ENCODE measurements at places on chromosomes 1 and 21.

DNA sequence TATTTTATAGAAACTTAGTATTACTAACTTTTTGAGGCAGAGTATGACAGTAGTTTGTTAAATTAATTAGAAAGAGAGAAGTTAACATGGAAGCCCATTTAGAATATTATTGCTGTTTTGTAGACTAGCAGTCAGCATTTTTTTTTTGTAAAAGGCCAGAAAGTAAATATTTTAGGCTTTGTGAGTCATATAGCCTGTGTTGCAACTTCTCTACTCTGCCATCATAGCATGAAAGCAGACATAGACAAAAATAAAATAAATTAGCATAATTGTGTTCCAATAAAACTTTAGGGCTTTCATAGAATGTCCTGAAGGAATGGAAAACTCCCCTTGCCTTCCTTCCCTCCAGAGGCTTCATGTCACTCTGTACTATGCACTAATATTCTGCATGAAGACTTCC is 12.3 kb upstream of the RGS4 start:
- no peak for DNase-seq

- no peak for DNase-seq
Observed at GRCh38 chr1:65297706-65298105, 11.6 kb upstream of the DNAJC6 start.

- no peak for DNase-seq
Observed at GRCh38 chr1:175287377-175287776, 94.8 kb upstream of the KIAA0040 start.

DNA sequence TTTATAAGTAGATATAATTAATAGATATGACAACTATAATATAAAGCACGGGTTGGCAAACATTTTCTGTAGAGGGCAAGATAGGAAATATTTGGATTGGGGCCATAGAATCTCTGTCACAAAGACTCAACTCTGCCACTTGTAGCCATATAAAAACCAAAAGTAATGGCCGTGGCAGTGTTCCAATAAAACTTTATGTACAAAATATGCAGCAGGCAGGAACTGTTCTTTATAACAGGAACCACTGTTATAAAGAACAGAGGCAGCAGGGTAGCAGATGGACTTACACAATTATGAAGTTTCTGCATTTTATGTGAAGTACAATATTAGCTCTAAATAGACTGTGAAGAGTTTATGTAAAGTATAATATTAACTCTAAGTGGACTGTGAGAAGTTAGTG is 16.9 kb upstream of the QSOX1 start:
- no peak for DNase-seq

DNA sequence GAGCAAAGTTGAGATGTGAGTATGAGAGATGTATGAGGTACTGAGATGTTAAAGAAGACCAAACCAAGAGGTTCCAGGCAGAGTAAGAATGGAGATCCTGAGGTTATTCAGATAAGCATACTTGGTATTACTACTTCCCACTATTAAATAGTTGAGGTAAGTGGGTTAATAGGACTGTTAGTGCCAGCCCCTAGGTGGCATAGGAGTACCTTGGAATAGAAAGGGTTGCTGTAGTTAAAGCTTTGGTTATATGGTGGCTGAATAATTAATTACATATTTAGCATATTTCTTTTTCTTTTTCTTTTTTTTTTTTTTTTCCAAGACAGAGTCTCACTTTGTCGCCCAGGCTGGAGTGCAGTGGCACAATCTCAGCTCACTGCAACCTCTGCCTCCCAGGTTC is 397.9 kb upstream of the TMPRSS15 start:
- peak; percentile 6 for DNase-seq

DNA sequence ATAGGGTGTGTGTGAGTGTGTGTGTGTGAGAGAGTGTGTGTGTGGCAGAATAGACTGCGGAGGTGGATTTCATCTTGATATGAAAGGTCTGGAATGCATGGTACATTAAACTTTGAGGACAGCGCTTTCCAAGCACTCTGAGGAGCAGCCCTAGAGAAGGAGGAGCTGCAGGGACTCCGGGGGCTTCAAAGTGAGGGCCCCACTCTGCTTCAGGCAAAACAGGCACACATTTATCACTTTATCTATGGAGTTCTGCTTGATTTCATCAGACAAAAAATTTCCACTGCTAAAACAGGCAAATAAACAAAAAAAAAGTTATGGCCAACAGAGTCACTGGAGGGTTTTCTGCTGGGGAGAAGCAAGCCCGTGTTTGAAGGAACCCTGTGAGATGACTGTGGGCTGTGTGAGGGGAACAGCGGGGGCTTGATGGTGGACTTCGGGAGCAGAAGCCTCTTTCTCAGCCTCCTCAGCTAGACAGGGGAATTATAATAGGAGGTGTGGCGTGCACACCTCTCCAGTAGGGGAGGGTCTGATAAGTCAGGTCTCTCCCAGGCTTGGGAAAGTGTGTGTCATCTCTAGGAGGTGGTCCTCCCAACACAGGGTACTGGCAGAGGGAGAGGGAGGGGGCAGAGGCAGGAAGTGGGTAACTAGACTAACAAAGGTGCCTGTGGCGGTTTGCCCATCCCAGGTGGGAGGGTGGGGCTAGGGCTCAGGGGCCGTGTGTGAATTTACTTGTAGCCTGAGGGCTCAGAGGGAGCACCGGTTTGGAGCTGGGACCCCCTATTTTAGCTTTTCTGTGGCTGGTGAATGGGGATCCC is 18.3 kb upstream of the HDAC1 start:
- DNase-seq = no peak

DNA sequence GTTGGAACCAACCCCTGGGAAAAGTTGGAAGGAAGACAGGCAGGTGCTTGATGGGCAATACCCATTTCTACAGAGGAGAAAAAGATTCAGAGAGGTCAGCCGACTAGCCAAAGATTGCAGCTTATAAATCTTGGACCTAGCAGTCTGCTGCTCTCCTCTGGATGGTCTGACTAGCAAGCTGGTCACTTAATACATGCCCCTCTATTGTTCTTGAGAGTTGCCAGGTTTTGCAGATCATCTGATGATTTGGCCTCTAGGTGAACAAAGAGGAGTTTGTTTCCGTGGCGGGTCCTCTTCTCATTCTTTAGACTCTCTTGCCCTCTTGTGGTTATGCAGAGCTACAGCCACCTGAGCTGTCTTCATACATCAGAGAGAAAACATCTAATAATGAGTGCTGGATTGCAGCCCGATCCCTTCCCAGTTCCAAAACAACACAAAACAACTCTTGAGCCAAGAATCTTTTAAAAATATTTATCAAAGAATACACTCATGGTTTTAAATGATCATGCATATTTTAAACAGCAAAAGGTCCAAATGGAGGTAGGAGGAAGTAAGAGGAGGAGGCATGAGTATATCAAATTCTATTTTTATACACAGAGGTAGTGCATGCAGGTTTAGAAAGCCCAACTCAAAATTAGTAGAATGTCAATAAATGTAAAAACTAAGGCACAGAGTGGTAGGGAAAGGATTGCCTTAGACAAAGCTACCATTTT is 115.7 kb downstream of the SLC30A10 start:
- DNase-seq = no peak

DNA sequence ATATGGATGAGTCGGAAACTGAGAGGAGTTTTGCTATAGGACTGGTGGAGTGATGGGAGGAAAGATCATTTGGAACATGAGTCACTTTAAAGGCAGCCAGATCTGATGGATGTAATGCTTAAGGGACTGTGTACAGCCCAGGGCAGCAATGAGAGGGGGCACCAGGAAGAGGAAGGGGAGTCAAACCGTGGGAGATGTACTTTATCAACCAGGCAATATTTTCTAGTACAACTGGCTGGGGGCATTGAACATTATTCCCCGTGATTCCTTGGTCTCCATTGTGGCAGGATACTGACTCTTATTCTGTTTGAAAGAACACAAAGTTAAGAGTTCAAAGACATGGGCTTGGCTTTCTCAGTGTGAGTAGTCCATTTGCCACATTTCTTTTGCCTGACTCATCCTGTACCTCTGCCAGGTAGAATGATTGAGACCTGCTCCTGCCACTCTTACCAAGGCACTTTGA is 268.2 kb upstream of the NR5A2 start:
- peak; percentile 57 for DNase-seq

DNA sequence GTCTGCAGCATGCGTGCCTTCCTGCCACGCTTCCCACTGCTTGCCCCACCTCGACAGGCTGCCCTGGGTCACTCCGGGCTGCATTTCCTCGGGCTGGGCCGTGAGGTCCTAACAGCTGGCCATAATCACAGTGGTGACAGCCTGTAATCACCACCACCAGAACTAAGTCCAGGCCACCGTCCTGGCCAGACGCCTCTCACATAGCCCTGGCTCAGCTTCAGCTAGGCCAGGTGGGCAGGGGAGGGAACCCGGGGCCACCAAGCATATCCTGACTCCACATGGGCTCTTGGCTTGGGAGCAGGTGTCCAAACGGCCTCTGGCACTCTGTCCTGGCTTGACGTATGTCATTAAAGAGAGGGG is 229.5 kb downstream of the TRABD2B start:
- no peak for DNase-seq

DNA sequence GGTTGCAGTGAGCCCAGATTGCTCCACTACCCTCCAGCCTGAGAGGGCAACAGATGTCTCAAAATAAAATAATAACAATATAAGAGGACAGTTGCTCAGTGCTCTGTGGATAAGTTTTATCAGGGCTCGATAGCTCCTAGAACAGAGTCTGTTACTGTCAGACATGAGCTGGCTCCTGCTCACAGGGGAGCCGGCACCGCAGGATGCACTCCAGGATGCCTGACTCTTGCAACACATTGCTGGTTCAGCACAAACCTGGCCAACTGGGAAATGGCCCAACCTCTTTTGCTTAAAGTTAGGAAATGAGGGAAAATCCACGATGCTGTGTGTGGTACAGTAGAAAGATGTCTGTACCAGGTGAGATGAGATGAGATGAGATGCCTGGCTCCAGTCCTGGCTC is 5.8 kb upstream of the CTSE start:
- DNase-seq = peak; percentile 4

GRCh38 chr1:161720956-161721737 is at the start of gene FCRLB:
FCRLB (plus strand) TSS chr1:161721544; CDS start chr1:161722673, 1,129 bp downstream.
- no peak for DNase-seq

DNA sequence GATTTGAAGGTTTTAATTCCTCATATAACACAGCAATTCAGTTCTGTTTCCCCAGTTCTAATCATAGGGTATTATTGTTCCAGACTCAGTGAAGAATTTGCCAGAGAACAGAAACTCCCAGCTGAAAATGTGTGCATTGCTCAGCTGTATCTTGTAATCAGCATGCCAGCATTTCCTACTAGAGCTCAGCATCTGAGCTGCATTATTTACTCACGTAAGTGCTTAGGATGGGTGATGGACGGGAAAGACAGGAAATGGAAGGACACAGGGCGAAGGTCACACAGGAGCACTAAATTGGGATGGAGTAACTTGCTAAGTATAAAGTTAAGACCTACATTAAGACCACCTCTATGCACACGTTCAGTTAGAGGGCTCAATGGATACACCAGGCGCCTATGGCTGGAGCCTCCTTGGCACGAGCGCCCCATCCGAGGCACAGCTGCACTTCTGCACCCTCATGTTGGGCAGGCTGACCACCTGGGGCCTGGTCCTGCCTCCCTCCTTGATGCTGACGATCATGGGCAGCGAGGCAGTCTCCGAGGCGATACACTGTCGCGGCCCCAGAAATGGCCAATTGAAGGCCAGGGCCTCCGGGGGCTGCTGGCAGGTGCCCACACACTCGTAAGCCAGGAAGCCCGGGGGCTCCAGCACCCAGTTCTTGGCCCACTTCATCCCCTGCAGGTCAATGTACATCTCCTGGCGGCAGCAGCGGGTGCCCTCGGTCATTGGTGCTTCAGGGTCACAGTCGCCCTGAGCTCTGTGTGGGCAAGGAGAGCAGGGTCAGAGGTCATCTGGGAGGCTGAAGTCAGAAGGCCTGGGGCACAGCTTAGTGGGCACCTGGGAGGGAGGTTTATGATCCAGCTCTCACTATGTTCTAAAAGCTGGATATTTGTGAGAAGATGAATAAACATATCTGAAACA is 3.7 kb downstream of the LEFTY2 start:
- DNase-seq = no peak

DNA sequence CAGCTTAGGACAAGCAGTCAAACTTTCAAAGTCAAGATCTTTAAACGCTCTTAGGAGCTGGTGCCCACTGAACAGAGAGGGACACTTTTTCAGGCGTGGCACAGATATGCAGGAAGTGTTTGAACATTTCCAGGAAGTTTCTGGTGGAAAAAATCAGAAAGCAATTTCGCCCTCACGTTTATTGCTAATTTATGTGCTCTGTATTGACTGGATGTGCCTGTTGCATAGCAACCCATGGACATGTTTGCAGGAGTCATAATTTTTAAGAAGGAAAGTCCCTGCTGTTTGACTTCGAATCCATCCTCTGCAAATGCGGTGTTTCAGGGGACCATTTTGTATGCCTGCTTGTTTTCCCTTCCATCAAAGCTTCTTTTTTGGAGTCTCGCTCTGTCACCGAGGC is 239.9 kb upstream of the IRF2BP2 start:
- DNase-seq = no peak

DNA sequence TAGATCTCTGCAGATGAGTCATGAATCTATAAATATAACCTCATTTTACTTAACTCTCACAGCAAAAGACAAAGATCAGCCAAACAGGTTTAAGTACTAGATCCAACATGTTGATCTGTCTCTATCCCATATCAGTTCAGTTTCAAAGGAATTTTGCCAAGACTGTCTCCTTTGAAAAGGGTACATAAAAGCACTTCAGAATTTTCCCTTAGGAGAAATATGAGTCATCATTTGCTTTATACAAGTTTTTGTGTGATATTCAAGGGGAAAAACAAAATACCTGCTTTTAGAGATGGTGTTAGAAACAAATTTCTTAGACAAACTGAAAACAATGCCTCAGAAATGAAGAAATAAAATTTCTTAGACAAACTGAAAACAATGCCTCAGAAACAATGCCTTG is 73.5 kb upstream of the LRRC7 start:
- peak; percentile 33 for DNase-seq

DNA sequence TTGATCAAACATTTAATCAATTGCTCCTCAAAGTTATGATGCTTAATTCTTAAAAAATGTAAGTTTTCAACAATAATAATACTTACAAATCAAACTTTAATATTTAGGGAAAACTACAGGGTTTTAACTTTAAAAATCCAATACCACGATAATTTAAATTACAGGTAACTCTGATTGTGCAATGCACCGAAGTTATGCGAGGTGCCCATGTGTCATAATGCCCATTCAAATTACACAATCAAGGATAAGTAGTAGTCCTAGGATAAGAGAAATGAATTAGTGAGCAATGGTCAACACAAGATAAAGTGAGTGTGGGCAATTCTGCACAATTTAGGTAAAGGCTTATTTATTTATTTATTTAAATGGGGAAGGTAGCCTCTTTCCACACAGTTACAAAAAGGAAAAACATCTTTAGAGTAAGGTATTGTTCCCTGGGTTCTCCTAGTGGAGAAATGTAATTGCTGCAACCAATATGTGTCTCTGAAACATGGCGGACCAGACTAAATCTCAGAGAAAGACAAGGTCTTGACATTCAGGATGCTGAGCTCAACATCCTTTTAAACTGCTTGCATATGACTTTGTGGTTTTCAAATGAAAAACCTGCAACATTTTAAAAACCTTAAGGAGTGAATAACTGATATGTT is 164.2 kb downstream of the TTLL7 start:
- no peak for DNase-seq

- no peak for DNase-seq
Observed at GRCh38 chr1:55623311-55623710, 408.1 kb upstream of the USP24 start.

Measured in HS-5 (cell line).